Esophagus muscularis mucosa (tissue), 4 donors: ENCODE measurements at places on chromosomes 12 and 14. TPM values are rescaled to one million over a fixed set of nuclear protein-coding genes. Genes with fewer than 3 reads are reported as not detected.

Gene BBS10
- total RNA-seq, result 20.0 TPM

Gene C12orf54
- total RNA-seq, result not detected

Gene AHNAK2
- total RNA-seq, result 95.3 TPM

Gene TMEM63C
- total RNA-seq, result 0.91 TPM

Gene MORN3
- not detected for total RNA-seq

Gene TAS2R42
- total RNA-seq, result not detected

Gene WNT1
- not detected for total RNA-seq

Gene STXBP6
- total RNA-seq, result 36.9 TPM

Gene STAT2
- 55.7 TPM for total RNA-seq

Gene B3GNT4
- not detected for total RNA-seq

Gene SLC5A8
- total RNA-seq, result not detected

Gene OR11H12
- not detected for total RNA-seq

Gene TEP1
- total RNA-seq, result 28.8 TPM

Gene EXOC5
- total RNA-seq, result 58.6 TPM

Gene BDKRB1
- total RNA-seq, result 0.39 TPM

Gene SRGAP1
- 7.6 TPM for total RNA-seq

Gene BBOF1
- 9.1 TPM for total RNA-seq

Gene TMEM121
- 13.0 TPM for total RNA-seq

Gene TTC6
- not detected for total RNA-seq

Gene B4GALNT1
- 2.8 TPM for total RNA-seq

Gene MUCL1
- not detected for total RNA-seq

Gene GLIPR1L2
- 4.5 TPM for total RNA-seq

Gene SDS
- not detected for total RNA-seq

Gene GEMIN2
- total RNA-seq, result 13.7 TPM

Gene GPD1
- total RNA-seq, result 0.29 TPM

Gene MYO1H
- not detected for total RNA-seq

Gene CD27
- not detected for total RNA-seq
